ENCODE measurements at places on chromosomes 16 and 17.

DNA sequence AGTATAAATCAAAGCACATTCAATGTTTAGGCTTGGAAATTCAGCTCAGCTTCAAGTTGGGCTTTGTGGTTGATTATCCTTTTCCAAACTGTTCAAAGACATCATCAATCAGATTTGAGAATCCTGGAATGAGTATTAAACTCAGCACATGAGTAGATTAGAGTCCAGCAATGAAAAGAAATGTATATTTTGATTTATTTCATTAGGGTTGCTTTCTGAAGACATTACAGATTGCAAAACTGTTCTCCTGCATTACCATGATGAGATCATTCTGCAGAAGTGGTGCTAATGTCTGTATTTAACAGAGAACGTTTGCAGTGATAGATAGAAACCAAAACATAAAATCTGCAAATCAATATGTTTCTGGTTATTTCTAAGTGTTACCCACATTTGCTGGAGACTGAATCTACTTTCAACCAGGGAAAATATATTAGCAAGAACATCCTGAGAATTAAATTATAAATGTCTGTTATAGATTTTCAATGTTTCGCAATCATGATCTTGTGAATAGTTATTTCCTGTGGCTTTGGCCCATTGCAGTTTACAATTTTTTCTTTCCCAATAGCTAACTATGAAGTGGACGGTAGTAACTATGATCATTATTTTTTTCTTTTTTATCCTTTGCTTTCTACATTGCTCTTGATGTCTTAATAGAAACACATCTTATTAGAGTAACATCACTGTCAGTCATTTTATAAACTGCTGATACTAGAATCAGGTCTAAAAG is 1125.7 kb upstream of the GOT2 start:
- no peak for DNase-seq

DNA sequence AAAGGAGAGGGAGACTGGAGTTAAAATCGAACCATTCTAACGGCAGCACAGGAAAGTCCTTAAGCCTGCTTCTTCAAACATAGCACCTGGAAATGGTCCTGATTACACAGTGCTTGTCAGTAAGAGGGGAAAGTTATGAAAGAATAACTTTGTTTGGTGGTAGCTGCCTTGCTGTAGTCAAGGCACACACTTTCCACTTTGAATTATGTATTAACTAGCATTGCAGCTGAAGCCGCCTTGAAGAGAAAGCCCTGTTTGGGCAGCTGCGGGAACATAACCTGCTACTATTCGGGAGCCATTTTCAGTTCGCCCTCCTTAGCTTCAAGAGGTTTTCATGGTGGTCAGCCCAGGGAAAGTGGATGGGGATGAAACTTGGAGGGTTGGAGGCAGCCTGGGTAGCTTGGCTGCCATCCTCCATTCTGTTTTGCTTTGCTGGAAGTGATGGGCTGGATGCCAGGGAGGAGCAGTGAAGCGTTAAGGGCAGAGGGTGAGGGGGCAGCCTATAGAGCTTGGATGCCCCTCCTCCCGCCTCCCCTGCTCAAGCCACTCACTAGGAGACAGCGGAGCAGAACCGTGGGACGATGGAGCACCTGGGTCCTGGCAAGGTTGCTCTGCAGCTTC is 5.3 kb upstream of the HAS3 start:
- DNase-seq: no peak

DNA sequence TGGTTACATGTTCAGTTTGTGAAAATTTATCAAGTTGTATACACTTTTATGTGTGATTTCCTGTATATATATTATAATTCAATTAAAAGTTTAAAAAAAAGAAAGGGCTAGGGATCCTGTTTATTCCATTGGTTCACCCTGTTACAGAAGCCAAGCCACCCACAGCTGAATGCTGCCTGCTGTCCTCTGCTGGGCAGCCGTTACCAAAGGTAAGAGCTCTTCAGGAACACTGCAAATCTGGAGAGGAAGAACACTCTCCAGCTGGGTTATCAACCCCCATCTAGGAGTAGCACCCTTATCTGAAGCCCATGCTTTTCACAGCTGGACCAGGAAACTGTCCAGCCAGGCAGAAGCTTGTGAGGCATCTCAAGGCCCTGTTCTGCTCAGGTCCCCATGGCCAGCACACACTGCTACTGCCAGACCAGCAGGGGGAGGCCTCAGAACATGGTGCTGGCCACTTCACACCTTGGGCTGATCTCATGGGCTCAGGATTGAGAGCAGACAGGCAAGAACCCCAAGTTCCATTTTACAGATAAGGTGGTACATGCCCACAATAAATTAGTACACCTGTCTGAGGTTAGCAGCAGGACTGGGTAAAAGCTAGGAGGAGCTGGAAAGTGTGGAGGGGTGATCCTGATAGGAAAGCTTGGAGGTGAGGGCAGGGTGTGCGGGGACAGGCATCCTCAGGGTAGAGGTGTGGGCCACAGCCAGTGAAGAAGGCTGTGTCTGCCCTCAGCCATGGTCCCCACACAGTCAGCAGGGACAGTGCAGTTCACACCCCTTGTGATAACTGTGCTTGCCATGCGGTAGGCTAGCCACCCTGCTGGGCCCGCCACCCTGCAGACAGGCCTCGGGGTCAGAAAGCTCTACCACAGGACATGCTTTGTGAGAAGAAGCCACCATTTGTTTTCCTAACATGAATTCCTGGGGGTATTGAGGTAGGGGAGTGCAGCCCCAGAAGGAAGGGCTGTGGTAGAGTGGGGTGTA is 54.3 kb upstream of the SREBF1 start:
- DNase-seq: no peak

DNA sequence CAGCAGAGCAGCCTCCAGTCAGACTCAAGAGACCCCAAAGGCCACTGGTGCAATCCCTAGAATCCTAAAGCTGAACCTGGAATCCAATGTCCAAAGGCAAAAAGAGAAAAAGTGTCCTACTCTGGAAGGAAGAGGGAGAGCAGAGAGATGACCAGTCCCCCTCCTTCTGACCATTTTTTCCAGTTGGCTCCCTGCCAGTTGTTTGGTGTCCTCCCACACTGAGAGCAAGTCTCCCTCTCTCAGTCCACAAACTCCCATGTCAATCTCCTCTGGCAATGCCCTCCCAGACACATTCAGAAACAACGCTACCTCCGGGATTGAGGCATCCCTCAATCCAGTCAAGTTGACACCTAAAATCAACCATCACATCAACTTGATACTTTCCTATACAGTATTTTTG is 4.3 kb upstream of the CLEC19A start:
- DNase-seq: no peak

- no peak for DNase-seq
Observed at GRCh38 chr17:19308398-19308797, 54.1 kb downstream of the B9D1 start.

- no peak for DNase-seq
Observed at GRCh38 chr16:57624044-57624688, 4.3 kb upstream of the ADGRG1 start.

Measured in HS-27A (cell line).